ENCODE measurements at places on chromosomes 6 and 20. TPM values are rescaled to one million over a fixed set of nuclear protein-coding genes. Genes with fewer than 3 reads are reported as not detected.

Gene SLC22A23
- total RNA-seq = 38.3 TPM

Gene CD93
- total RNA-seq = 0.04 TPM

Gene TREML2
- not detected for total RNA-seq

Gene CBLN4
- not detected for total RNA-seq

Gene ZC2HC1B
- total RNA-seq = not detected

Gene SRMS
- 0.50 TPM for total RNA-seq

Gene RUNX2
- total RNA-seq = 1.7 TPM

Gene RAB44
- total RNA-seq = not detected

Gene GRM1
- 0.63 TPM for total RNA-seq

Gene MAP3K5
- 2.8 TPM for total RNA-seq

DNA sequence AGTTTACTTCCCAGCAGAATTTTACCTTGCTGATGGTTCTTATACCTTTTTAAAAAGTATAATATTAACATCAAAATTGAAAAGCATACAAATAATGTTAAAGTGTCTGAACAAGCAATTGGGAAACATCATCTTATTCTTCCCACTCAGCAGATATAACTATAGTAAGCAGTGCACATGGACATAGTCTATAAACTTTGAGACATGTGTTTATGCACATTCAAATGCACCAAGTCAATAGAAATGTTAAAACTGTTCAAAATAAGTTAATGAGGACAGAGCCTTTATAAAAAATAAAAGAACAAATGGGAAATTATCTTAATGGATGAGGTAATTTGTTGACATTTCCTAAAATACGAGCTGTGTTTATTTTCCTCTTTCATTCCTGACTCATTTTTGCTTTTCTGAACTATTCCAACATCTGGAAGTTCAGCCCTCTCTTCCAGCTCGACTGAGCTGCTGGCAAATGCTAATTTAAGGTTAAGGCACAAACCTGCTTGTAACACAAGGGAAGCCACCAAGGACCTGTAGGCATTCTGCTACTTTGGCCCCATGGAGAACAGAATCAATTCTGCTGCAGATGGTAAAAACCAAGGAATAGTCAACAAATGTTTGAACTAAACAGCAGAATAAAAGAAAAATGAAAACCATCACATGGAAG lies 110.3 kb upstream of the MAP3K4 start:
- H3K36me3 ChIP-seq = no peaks in the 10 kb centered on the region
- H3K27me3 ChIP-seq = no peaks in the 10 kb centered on the region
- DNase-seq = no peak
- no peak overlapping the region for H3K4me3 ChIP-seq

DNA sequence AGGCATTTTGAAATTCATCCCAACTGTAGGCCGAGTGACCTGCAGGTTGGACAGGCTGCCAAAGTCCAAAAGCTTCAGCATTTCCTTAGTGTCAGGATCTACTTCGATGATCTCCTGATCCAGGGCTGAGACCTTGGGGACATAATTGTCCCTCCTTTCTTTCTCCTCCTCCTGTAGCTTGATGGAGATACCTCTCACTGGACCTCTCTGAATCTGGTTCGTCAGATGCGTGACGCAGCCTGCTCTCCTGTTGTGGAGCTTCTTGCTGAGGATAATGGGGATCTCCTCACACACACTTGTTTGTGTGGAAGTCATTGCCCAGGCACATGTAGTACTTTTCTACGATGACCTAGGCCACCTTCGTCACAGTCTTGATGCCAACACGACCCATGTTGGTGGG lies 1.5 kb upstream of the MAS1L start:
- no peaks in the 10 kb centered on the region for H3K4me1 ChIP-seq
- no peak for DNase-seq
- no peak overlapping the region for H3K27ac ChIP-seq
- no peaks in the 10 kb centered on the region for H3K27me3 ChIP-seq
- H3K4me3 ChIP-seq = no peak overlapping the region

DNA sequence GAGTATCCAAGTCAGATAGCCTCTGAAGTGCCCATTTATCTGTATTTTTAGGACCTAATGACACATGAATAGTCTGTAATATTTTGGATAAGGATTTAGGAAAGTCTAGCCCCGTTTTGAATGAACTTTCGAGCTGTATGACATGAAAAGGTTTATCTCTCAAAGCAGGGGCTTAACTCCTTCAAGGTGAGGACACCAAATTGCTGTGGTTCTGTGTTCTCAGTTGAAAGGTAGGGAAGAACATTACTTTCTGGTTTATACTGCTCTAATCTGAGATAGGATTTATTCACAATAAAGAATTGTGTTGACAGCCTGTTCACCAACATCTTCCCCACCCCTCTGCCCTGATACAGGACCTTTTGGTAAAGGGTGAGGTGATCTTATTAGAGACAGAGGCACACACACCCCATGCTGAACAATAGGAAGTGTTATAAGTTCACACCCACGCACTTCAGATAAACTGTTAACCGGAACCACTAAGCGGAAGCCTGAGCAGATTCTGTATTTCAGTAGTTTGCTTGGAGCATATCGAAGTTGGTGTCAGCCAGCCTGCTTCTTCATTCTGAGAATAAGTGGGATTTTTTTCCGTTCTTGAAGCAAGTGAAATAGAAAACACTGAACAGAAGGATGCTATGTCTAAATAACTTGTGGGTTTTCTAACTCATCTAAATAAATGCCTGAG lies 223.3 kb downstream of the TMEM242 start:
- no peaks in the 10 kb centered on the region for H3K27me3 ChIP-seq
- no peak for DNase-seq
- H3K27ac ChIP-seq = no peak overlapping the region
- H3K4me3 ChIP-seq = no peak overlapping the region

GRCh38 chr6:75278474-75279077 lies 6.0 kb downstream of the TMEM30A start:
- peaks cover 68% of the 10 kb centered on the region for H3K4me1 ChIP-seq
- H3K36me3 ChIP-seq = no peaks in the 10 kb centered on the region
- H3K27ac ChIP-seq = no peak overlapping the region

GRCh38 chr6:155270561-155271091 lies 6.8 kb downstream of the CLDN20 start:
- DNase-seq = no peak
- H3K36me3 ChIP-seq = no peaks in the 10 kb centered on the region
- H3K27ac ChIP-seq = no peak overlapping the region
- H3K4me1 ChIP-seq = peaks cover 22% of the 10 kb centered on the region
- no peak overlapping the region for H3K4me3 ChIP-seq

GRCh38 chr20:45378191-45378590 lies at the start of gene TP53TG5:
Gene TP53TG5 (minus strand): TSS chr20:45378325. CDS start chr20:45378236, 89 bp downstream.
- H3K27ac ChIP-seq = no peak within 1 kb of the TSS
- peaks cover 5% of the 10 kb centered on the region for H3K27me3 ChIP-seq
- H3K4me1 ChIP-seq = peaks cover 8% of the 10 kb centered on the region
- no peak for DNase-seq
- no peak within 1 kb of the TSS for H3K4me3 ChIP-seq

DNA sequence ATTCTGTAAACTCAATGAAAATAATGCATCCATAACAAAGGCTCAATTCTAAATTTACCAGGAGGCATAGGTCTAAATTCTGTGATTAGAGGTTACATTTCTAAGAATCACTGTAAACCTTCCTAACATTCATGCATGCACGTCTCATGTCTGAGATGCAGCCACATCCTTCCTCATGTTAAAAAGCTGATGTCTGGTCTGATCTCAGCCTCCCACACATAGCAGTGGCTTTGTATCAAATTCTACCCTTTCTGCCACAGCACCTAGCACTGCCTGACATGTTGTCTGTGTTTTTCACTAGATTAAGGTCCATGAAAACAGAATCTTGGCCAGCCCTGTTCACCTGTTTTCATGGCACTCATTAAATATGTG lies 171.1 kb downstream of the WDR27 start:
- no peaks in the 10 kb centered on the region for H3K27me3 ChIP-seq
- no peak overlapping the region for H3K27ac ChIP-seq
- no peak for DNase-seq
- no peak overlapping the region for H3K4me3 ChIP-seq

DNA sequence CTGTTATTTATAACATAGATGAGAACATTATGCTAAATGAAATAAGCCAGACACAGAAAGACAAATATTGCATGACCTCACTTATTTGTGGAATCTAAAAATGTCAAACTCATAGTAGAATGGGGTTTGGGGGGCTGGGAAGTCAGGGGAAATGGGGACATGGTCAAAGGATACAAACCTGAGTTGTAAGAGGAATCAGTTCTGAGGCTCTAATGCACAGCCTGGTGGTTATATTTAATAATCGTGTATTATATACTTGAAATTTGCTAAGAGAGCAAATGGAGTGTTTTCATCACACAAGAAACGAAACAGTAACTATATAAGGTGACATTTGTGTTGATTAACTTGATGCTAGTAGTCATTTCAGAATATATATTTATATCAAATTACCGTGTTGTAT lies 40.8 kb upstream of the GFOD1 start:
- H3K4me3 ChIP-seq = no peak overlapping the region
- DNase-seq = no peak
- H3K4me1 ChIP-seq = peaks cover 24% of the 10 kb centered on the region
- H3K27ac ChIP-seq = no peak overlapping the region
- no peaks in the 10 kb centered on the region for H3K36me3 ChIP-seq
- no peaks in the 10 kb centered on the region for H3K27me3 ChIP-seq

GRCh38 chr20:7305976-7306375 lies 538.5 kb downstream of the BMP2 start:
- H3K4me3 ChIP-seq = no peak overlapping the region
- DNase-seq = no peak

GRCh38 chr6:110368284-110368683 lies 10.1 kb upstream of the METTL24 start:
- DNase-seq = no peak
- H3K4me1 ChIP-seq = peaks cover 16% of the 10 kb centered on the region
- no peaks in the 10 kb centered on the region for H3K36me3 ChIP-seq
- no peak overlapping the region for H3K4me3 ChIP-seq
- no peaks in the 10 kb centered on the region for H3K27me3 ChIP-seq
- no peak overlapping the region for H3K27ac ChIP-seq

GRCh38 chr6:132483779-132484679 lies 28.9 kb downstream of the STX7 start:
- no peaks in the 10 kb centered on the region for H3K27me3 ChIP-seq
- no peak overlapping the region for H3K4me3 ChIP-seq
- peak; percentile 78 for DNase-seq
- no peaks in the 10 kb centered on the region for H3K36me3 ChIP-seq
- H3K27ac ChIP-seq = no peak overlapping the region

DNA sequence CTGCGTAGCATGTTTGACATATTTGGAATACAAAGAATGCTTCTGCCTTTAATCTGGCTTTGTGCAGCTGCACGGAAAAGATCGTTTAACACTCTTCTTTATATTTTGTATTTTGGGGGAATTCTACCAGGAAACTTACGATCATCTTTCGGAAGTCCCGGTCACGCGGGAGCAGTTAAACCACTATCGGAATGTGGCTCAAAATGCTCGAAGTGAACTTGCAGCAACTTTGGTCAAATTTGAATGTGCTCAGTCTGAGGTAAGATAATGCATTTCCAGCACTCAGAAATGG lies 42.3 kb downstream of the CCDC170 start:
- no peaks in the 10 kb centered on the region for H3K4me1 ChIP-seq
- DNase-seq = no peak
- H3K4me3 ChIP-seq = no peak overlapping the region
- H3K36me3 ChIP-seq = no peaks in the 10 kb centered on the region
- H3K27me3 ChIP-seq = no peaks in the 10 kb centered on the region

DNA sequence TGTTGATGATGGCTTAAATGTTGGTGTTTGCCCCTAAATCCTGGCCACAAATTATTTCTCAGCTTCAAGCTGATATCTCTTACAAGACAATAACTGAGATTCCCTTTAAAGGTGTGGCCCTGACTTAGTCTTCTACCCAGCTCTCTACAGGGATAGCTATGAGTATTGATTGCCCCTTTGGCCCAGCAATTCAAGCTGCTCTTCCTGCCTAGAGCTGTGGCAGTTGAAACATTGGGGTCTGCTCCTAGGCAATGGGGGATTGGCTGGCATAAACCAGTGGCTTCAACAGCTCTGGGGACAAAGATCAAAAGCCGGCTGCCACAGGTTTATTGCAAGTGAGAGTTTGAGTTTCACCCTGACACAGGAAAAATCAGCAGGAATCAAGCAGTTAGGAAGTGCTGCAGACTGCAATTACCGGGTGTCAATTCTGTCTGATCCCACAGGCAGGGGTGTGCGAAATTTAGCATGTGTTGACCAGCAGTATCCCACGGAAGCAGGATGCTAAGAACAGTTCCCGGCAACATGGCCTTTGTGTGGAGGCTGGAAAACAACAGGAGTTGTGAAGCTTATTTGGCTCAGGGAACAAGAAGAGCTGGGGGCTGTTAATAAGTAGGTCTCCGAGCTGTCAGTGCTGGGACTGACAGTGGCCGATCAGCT lies 66.2 kb upstream of the IYD start:
- H3K4me1 ChIP-seq = no peaks in the 10 kb centered on the region
- H3K36me3 ChIP-seq = no peaks in the 10 kb centered on the region
- H3K4me3 ChIP-seq = no peak overlapping the region
- no peak overlapping the region for H3K27ac ChIP-seq
- no peaks in the 10 kb centered on the region for H3K27me3 ChIP-seq

DNA sequence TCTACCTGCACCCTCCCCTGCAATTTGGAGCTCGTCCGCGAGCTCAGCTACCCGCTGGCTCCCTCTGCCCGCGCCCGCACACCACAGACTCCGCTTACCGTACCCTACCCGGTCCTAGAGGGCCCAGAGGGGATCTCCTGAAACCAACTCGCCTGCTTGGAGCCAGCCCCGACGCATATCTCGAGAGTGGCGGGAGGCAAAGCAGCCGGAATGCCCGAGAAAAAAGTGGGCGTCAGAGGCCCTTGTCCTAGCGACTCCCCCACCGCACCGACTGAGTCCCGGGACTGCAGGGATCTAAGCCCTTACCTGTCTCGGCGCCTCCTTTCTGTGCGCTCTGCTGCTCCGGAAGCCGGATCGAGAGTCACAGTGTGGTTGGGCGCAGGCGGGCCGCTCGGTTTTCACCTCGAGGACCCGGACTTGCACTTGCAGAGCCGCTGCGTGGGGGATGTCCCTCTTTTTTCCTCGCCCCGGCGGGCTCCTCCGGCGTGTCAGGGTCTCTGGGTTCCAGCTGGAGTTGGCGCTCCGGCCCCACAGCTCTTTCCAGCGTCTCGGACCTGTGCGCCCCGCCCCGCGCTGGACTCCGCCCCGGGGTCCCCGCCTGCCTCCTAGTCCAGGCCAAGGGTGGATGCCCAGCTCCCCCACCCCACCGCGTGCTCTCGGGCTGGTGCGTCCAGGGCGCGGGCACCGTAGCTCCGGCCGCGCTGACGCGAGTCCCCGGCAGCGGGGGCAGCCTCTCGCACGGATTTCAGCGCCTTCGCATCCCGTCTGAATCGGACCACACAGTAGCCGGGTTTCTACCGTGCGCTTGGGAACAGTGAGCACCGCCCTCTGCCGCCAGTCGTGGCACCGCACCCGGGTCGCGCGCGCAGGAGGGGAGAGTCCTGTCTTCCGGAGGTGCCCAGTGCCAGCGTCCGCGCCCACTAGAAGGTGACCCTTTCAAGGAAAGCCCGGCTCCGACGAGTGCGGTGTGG lies at the start of gene PROKR2:
Gene PROKR2, minus strand, starts transcription at position 767 of the 971 bp plus-strand sequence. CDS start 2,585 bp downstream, outside the sequence.
- no peak within 1 kb of the TSS for H3K27ac ChIP-seq
- peak within 1 kb of the TSS; percentile 92 for H3K4me3 ChIP-seq
- peak; percentile 86 for DNase-seq

Data from GM23338 (cell line).